ENCODE measurements at places on chromosomes 16 and 17.

- DNase-seq, result no peak
Observed at GRCh38 chr17:44309472-44309871, 1.1 kb downstream of the RUNDC3A start.

DNA sequence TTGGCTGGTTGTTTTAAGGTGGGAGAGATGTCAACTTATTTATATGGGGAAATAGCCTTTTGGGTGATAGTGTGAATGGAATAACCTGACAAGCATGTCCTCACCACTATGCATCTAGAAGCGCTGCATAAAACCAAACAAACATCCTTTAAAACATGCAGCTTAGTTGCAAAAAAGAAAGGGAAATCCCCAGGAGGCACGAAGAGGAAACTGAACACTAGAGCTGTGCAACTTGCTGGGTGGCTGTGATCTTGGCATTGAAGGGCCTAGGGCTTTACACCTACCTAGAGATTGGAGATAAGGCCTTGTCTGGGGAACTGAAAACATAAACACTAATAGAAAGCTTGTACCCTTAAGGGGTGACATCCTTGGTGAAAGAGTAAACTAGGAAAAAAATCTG, 7.3 kb downstream of the C16orf54 start:
- DNase-seq, result no peak

DNA sequence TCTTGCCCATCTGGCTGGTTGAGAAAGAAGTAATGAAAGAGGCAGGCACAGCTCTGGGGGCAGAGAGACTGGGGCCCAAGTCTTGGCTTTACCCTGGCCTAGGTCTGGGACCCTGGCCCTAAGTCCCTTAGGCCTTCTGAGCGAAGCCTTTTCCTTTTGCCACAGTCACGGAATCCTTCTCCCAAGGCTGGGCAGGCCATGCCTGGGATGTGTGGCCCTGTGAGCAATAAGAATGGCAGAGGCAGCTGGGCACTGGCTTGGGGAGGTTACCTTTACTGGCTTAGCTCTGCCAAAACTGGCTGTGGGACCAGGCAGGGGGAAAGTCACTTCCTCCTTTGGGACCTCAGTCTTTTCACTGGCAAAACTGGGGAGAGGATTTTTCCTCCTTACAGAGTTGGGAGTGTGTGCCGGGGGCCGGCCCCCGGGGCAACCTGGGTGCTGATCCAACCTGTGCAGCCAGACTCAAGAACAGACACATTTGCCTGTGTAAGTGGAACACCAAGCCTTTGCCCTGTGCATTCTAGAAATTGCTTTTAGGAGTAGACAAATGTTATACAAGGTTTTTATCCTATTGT, 12.9 kb downstream of the FOXF1 start:
- no peak for DNase-seq

DNA sequence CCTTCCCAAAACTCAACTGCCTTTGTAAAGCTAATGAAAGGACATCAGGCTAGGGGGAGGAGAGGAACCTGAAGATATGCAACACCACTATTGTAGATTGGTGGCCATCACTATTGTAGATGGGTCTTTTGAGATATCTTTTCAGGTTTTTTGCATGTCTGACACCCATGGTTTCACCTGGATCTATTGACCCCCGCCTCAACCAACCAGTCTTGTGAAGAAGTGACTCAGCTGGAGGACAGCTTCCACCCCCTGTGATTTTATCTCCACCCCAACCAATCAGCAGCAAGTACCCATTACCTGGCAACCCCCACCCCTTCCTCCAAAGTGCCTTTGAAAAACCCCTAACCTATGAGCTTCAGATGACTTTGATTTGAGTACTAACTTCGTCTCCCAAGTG, 382.6 kb upstream of the GOT2 start:
- no peak for DNase-seq

GRCh38 chr17:2380226-2380922, 20.5 kb downstream of the MNT start:
- no peak for DNase-seq

DNA sequence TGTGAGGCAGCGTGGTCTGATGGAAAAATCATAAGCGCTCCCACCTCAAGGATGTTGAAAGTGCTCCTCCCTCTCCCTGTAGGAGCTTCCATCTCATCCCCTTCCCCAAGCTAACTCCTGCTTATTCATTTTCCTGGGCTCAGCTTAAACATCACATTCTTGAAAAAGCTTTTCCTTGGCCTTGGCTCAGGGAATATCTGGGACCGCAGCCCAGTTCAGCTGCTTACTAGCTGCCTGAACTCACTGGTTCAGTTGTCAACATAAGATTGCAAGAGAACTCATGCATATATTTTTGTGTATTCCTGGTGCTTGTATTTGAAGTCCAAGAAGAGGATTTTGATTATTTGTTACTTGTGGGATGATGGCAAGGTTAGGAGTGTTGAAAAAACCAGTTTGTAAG, 91.5 kb downstream of the UTP18 start:
- no peak for DNase-seq

All from NCI-H460 (cell line).